ENCODE measurements at places on chromosomes 3 and 15.

DNA sequence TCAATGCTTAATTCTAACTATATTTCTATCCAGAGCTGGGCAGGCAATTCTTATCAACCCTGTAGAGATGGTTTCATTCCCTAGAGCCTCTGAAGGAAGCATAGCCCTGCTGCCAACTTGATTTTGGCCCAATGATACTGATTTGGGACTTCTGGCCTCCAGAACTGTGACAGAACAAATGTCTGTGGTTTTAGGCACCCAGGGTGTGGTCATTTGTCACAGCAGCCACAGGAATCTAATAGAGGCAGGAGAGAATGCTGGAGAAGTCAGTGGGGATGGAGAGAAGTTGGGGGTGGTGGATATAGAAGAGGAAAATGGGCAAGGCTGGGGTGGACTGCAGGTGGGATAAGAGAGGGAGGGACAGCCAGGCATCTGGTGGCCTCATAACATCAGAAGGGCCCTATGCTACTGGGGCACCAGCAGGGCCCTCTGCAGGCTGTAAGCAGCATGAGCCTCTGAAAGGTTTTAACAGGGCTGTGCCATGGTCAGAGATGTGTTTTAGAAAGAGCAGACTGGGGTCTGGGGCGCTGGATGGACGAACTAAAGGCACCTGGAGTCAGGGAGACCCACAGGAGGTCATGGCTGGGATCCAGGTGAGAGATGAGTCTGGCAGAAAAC lies 19.8 kb downstream of the MRPS11 start:
- DNase-seq, result no peak

DNA sequence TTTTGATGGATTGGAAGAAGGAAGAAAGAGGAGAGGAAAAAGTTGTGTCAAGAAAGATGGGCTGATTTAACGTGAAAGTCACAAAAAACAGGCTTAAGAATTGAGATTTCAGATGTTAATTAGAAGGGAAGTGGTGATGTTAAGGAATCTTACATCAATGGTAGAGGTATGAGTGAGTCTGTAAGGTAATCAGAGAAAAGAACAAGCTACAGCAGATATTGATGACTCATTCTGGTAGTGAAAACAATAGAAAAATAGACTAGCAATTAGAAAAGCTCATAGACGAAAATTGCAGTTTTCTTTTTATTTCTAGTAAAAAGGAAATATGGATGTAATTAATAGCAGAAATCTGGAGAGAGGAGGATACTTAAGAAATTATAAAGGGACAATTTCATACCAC lies 559.6 kb downstream of the MCTP2 start:
- no peak for DNase-seq

DNA sequence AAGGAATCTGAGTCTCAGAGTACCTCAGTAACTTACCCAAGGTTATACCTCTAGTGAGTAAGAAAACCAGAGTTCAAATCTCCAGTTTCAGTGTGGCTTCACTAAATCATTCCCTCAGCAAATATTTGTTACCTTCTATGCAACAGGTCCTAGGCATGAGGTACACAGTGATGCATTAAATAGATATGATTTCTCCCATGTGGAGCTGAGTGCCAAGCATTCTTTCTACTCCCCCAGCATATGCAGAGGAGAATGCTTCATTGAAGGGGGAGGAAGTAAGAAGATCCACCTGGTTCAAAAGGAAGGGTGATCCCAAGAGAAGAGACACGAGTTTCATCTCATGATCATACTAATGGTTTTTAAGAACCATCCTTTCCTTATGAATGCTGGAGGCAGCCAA lies 6.8 kb upstream of the MTHFS start:
- no peak for DNase-seq

- DNase-seq, result no peak
These were observed 110.8 kb downstream of the MBNL1 start for GRCh38 chr3:152379415-152380042.

DNA sequence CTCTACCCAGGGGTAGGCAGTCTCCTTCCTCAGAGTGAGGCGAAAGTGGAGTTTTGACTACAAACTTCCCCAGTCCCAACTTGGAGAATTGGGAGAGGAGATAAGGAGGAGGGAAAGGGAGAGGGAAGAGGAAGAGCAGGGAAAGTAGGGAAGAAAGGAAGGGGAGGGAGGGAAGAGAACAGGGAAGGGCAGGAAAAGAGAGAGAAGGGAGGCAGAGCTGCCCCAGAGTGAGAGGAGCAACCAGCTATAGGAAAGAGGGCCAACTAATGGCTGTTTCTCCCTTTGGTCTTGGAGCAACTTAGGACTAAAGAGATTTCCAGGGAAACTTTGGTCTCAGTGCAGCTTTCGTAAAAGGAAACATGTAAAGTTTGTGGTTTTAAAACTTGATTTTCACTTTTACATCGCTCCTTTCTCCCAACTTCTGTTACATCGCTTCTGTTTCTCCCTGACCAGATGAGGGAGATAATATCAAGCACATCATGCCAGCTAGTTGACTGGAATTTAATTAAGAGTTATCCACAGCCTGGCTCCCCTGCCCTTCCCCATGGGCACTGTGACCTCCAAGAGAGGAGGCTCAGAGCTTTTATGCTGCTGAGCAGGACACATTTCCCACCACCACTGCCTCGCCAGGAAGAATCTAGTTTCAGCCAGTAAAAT lies 1.4 kb downstream of the CA12 start:
- no peak for DNase-seq

GRCh38 chr3:178856804-178857203 lies 214.8 kb downstream of the ZMAT3 start:
- no peak for DNase-seq

GRCh38 chr3:54578417-54578816 lies 349.4 kb downstream of the LRTM1 start:
- no peak for DNase-seq

GRCh38 chr15:27933562-27933961 lies 165.6 kb downstream of the OCA2 start:
- no peak for DNase-seq

GRCh38 chr15:80093854-80094418 lies 34.5 kb downstream of the ZFAND6 start:
- DNase-seq, result no peak

DNA sequence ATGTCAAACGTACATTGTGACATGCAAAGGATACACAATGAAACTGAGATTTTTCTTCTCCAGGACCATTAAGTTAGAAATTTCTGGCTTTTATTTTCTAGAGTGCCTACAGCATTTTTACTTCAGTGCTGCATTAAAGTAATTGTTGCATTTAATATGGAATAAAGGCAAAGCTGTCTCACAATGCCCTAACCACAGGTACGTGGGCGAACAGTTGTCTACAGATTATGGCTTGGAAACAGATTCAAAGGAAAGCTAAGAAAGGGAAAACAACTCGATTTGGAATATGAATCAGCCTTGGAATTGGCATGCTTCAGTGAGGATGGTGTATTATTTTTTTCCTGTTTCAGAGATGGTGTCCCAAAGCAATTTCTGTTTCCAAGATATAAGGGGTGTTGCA lies 79.1 kb upstream of the TUSC7 start:
- no peak for DNase-seq

- peak; percentile 56 for DNase-seq
These were observed 147.0 kb upstream of the SLCO3A1 start for GRCh38 chr15:91706322-91707032.

- no peak for DNase-seq
These were observed 22.5 kb upstream of the BNIP2 start for GRCh38 chr15:59711451-59712243.

DNA sequence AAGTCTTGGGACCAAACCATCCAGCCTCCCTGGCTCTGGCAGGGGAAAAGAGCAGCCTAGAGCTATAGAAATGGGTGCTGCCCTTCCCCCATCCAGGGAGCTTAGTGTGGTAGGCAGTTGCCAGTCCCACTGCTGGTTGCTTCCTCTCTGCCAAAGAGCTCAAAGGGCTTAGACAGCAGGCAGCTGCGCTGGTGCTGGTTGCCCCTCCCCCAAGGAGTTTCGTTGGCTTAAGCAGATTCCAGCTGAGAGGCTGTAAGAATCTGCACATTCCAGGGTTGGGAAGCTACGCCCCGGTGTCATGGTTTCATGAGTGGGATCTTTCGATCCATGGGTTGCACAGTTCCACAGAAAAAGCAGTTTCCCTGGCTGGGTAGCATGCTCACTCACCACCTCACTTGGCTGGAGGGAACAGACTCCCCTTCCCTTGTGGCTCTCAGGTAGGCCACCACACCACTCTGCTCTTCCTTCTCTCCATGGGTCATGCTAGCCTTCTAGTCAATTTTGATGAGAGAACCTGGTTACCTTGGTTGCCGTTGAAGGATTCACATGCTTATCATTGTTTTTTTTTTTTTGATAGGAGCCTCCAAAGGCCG lies 195.1 kb downstream of the EPHA6 start:
- DNase-seq, result no peak

- DNase-seq, result no peak
These were observed 1005.9 kb downstream of the ZPLD1 start for GRCh38 chr3:103440539-103441203.

DNA sequence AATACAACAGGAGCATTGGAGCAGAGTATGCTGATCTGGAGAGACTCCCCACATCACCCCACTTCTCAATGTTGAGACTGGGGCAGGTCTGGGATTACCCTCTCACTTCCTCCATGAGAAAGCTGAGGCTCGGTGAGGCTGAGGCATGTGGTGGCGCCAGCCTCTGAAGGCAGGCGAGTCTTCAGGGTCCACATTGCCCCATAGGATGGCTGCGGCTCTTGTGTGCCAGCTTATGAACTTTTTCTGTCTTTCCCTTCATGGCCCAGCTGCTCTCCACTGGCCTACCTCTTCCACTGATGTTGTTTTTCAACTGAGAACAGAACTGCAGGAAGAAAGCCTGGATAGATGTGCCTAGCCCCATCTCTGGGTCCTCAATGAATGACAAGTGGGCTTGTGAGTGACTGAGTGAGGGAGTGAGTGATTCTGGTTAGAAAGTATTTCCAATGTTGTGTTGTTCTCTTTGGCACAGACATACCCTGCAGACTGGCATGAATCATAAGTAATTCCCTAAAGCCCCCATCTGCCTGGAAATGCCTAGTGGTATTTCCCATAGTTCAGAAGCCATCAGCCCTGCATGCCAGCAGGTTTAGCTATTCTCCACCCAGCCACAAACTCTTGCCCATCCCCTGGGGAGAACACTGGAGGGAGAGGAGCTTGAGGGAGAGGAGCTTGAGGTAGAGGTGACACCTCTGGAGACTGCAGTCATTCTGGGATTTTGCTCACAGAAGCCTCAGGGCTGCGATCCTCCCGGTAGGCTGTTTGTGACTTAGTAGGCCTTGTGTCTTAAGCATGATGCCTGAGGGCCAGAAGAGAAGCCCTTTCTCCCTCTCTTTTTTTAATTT lies 56.9 kb downstream of the AMOTL2 start:
- no peak for DNase-seq

DNA sequence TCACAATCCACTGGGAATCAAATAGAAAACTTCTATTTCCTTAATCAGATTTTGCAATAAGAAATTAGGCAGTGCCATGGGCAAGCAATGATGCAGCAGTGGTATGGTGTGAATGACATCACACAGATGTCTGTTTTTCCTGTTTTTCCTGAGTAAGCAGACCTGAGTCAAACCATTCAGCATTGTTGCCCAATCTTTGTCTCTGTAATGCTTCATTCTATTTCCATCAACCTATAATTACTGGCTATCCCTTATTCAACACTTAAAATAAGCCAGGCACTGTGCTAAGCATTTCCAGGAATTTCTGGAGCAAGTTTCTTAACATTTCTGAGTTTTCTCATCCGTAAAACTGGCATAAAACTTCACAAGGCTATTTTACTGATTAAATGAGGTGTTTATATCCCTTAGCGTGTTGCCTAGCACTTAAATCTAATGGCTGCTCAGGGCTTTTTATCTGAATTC lies 11.3 kb upstream of the OXSR1 start:
- no peak for DNase-seq

GRCh38 chr3:105812194-105812586 lies 56.6 kb downstream of the CBLB start:
- DNase-seq, result no peak

- DNase-seq, result no peak
These were observed 16.2 kb downstream of the RBP2 start for GRCh38 chr3:139460076-139460475.

DNA sequence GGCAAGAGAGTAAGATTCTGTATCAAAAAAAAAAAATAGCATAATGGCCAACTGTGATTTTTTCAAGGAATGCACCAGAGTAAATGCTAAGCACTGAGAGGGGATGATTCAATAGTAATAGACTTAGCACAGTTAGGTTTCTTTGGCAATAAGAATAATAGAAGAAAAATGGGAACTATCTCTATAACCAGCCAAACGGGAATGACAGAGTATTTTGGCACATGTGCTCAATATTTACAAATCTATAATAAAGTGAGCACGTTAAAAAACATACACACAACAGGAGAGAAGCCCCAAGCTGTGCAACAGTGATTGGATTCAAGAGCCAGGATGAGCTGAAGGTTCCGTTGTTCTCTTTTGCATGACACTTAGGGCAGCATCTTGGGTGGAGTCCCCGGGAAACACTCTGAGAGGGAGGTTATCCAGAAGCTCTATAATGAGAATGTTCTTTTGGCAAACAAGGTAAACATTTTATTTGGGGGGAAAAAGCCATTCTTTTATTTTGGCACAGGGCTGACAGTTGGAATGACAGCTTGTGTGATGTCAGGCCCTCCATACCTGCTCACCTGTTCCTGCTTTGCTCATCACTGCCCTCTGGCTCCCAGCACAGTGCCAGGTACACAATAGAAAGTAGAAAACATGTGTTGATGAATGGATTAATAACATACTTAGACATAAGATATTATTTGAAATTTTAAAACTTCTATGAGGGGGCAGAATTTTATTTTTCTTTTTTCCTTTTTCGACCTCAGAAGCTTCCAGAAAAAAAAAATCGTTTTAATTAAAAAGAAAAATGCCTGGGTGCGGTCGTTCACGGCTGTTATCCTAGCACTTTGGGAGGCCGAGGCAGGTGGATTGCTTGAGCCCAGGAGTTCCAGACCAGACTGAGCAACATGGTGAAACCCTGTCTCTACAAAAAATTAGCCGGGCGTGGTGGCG lies 44.0 kb upstream of the MUC4 start:
- no peak for DNase-seq

DNA sequence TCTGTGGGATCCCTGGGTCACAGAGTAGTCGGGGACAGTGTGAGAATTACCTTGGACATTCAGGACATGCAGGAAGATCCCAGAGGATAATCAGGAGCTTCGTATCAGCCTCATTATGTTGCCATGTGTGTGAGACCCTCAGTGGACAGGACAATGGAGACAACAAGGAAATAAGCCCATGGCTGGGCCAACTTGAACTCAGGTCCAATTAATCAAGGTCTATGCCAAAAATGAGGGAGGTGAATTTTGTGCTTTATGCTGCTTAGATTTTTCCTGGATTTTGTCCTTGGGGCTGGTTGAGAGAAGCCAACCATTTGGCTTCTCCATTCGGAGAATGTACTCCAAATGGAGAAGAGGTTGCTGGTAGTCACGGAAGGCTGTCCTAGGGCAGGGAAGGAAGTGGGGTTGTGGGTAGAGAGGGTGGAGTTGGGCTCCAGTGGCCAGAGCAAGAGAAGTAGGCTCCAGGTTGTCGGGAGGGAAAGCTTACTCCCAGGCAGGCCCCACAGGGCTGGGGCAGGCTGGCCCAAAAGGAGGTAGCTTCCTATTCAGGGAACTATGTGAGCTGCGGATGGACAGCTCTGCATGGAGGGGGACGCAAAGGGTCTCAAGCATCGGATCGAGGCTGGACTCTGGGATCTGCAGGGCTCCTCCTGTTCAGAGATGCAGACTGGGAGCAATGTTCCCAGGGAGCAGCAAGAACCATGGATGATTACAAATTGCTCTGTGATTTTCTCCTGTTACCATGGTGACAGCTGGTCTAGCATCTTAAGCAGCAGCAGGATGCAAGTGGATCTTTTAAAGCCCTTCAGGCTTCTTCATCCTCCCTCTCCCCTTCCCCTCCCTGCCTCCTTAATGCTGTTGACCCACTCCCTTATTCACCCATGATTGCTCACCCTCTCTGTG lies 91.1 kb downstream of the WNT7A start:
- no peak for DNase-seq

All from nucleus accumbens (tissue), 56 donors.